Activated naive CD4-positive, alpha-beta T cell (primary cell): ENCODE measurements at places on chromosomes 11 and 22.

GRCh38 chr22:46941968-46942798, 179.7 kb downstream of the TBC1D22A start:
- no peak for DNase-seq

- DNase-seq: no peak
Measured at GRCh38 chr11:68569357-68569756, 108.8 kb downstream of the PPP6R3 start.

DNA sequence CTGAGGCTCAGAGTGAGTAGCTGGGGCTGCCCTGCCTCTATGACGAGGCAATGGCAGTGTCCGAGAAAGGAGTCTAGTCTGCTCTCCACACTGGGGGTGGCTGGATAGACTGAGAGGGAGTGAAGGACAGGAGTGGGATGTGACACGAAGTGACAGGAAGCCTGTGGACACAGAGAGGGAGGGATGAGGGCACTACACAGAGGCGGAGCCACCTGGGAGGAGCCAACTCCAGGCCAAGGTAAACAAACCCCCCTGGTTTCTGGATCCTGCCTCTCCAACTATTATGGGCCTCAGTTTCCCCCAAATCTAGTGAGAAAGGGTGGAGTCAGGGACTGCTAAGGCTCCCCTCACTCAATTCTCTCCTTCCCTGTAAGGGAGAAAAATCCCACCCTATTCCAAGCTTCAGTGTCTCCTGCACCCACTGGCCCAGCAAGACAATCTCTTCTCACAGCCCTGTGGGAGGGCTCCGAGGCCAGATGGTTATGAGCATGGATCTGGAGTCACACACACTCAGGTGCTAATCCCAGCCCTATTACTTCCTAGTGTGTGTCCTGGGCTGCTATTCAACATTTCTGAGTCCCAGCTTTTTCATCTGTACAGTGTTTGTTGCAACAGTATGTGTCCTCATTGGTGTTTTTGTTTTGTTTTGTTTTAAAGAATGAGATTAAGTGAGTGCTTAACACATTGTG, 24.9 kb downstream of the ASPHD2 start:
- DNase-seq: no peak

- no peak for DNase-seq
Measured at GRCh38 chr11:29183301-29183700, 833.5 kb downstream of the KCNA4 start.

DNA sequence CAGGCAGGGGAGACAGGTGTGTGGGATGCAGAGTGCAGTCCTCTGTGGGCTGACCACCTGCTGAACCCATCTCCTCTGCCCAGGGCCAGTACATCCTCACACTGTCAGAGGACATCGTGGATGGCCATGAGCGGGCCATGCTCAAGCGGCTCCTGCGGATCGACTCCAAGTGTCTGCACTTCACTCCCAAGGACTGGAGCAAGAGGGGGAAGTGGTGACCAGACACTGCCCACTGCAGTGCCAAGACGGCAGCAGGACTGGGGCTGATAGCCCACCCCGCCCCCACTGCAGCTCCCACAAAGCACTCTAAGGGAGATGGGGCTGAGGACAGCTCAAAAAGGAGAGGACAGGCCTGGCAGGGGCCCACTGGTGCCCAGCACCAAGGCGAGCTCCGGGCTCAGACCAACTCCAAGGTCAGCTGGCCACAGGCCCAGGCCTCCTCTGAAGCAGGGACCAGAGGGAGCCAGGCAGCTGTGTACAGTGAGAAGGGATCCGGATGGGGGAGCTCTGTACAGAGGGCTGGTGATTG, 1.6 kb downstream of the RNASEH2C start:
- no peak for DNase-seq

- DNase-seq: no peak
Measured at GRCh38 chr11:17697175-17697949, 22.0 kb upstream of the MYOD1 start.

DNA sequence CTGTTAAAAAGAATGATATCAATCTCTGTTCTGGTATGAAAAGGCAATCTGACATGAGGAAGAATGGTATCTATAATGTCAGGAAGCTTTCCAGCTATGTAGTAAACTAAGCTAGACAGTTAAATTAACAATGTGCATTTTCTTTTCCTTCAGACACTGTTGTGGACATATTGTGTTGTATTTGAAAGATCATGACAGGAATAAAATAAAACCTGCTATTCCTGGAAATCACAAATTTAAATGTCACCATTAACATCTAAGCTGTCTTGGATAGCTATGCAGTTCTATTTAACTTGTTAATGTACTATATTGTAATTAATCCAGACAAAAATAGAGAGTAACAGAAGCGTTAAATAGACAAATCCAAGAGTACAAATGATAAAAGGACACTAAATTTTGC, 297.4 kb upstream of the LUZP2 start:
- no peak for DNase-seq

GRCh38 chr11:122799406-122800105, 38.7 kb upstream of the CRTAM start:
- no peak for DNase-seq

DNA sequence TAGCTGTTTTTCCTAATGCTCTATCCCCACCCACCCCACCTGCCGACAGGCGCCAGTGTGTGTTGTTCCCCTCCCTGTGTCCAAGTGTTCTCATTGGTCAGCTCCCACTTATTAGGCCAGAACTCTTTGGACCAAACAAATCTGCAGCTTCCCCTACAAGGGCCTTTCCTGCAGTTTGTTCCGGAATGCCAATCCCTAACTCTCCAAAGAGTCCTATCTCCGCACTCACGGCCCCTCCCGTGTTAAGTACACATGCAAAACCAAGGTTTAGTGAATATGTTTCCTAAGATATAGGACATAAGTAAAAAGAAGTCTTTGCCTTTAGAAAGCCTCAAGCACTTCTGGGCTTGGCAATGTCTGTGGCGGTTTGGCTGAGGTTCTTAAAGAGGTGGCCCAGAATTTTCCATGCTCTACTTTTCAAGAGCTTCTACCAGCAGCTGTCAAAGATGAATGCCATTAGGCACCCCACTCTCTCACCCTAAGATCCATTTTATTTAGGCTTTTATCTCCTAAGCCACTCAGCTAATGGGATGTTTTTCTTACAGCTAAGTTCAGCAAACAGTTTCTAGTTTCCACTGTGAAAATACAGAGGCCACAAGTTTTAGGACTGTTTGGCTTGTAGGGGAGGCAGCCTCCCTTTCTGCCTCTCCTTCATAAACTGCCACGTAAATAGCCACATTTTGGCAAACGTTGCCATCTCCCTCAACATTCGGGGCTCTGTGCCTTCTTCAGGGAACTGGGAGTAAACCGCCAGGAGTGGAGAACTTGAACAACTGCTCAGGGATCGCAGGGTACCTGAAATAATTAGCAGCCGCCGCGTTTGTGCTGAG, 1.6 kb downstream of the CD59 start:
- no peak for DNase-seq

DNA sequence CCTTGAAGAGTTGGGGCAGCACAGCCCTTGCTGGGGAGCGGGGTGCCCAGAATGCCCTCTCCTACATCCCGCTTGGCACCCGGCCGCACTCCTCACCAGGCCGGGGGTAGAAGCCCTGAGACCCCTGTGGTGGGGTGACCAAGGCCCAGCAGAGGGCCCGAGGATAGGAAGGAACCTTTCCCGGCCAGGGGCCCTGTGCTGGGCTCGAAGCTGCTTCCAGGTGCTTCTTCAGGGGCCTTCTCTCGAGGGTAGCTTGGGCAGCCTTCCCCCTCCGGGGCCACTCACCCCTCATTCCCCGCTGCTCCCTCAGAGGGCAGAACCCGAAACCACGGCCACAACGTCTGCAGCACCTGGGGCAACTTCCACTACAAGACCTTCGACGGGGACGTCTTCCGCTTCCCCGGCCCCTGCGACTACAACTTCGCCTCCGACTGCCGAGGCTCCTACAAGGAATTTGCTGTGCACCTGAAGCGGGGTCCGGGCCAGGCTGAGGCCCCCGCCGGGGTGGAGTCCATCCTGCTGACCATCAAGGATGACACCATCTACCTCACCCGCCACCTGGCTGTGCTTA, 752 bp downstream of the MUC2 start:
- no peak for DNase-seq

DNA sequence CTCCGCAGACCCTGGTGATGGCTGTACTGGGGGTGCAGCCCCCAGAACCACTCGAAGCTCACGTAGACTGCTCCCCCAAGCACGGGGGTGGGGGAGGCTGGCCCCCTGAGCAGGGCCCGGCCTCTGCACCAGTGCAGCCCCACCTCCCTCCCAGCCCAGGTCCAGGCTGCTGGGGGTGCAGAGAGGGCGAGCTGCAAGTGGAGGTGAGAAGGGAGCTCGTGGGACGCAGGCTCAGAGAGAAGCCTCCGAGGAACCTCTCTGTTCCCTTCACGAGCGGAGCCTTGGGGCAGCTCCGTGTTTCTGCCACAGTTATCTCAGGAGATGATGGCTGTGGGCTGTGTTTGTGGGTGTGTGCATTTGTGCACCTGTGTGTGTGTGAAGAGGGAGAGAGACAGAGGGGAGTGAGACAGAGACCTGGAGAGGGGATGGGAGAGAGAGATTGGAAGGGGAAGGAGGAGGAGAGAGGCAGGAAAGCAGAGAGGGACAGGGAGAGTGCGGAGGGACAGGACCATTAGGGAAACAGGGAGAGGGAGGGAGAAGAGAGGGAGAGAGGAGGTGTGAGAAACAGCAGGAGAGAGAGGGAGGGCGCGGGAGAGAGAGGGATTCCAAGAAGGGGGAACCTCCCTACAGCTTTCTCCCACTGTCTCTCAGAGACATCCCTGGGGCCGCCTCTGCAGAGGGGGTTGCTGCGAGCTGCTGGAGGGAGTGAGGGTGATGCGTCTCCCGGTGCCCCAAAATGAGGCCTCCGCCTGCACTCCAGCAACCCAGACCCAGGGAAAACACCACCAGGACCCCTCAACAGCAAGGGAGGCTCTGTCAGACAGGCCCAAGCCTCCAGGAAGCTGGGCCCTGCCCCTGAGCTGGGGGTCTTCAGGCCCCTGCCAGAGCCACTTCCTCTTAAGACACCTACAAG, 1488.6 kb downstream of the BRD1 start:
- no peak for DNase-seq

- no peak for DNase-seq
Measured at GRCh38 chr11:6563121-6563619, 40.2 kb downstream of the RRP8 start.

DNA sequence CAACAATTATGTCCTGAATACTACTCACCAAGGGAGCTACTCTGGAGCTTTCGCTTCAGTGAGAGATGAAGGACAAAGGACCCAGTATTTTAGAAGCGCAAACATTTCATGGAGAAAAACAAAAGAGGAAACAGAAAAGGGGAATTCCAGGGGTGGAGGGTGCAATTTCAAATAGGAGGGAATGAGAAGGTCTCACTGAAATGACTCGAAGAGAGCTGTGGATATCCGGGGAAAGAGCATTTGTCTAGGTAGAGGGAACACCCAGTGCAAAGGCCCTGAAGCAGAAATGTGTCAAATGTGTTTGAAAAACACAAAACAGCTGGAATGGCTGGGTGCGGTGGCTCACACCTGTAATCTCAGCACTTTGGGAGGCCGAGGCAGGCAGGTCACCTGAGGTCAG, 2.4 kb downstream of the RPS19BP1 start:
- DNase-seq: no peak

DNA sequence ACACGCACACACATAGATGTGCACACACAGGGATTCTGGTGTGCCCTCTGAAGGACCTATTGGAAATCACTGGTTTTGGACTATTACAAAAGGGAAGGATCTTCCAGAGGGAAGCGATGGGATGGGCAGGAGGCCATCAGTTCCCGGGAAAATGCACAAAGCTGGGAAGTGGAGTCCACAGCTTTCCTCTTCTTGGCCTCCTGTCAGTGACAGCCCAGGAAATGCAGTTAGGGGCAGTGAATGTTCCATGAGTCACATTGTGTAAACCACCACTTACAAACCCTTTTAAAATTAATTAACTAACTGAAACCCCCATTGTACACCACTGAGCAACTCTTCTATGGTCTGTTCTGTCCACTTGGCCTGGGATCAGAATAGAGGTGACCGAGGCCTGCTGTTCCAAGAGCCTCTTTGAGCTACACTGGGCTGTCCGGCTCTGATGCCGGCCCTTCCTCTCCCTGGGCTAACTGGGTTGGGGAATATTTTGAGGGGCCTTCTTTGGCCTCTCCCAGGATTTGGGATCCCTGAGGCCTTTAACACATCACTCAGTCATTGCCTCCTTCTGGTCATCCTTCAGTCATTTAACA, 137.7 kb downstream of the FEZ1 start:
- no peak for DNase-seq

DNA sequence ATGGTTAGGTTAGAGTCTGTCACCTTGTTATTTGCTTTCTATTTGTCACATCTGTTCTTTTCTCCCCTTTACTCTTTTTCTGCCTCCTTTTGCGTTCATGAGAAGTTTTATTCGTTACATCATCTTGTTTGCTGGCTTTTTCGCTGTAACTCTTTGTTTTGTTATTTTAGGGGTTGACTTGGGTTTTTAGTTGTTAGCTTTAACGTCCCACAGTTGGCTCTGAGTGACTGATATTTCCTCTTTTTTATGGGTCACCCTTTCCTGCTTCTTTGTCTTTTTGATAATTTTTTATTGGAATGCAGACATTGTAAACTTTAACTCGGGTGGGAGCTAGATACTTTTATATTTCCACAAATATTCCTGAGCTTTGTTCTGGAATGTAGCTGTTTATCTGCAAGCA, 13.3 kb upstream of the TNNT3 start:
- no peak for DNase-seq

DNA sequence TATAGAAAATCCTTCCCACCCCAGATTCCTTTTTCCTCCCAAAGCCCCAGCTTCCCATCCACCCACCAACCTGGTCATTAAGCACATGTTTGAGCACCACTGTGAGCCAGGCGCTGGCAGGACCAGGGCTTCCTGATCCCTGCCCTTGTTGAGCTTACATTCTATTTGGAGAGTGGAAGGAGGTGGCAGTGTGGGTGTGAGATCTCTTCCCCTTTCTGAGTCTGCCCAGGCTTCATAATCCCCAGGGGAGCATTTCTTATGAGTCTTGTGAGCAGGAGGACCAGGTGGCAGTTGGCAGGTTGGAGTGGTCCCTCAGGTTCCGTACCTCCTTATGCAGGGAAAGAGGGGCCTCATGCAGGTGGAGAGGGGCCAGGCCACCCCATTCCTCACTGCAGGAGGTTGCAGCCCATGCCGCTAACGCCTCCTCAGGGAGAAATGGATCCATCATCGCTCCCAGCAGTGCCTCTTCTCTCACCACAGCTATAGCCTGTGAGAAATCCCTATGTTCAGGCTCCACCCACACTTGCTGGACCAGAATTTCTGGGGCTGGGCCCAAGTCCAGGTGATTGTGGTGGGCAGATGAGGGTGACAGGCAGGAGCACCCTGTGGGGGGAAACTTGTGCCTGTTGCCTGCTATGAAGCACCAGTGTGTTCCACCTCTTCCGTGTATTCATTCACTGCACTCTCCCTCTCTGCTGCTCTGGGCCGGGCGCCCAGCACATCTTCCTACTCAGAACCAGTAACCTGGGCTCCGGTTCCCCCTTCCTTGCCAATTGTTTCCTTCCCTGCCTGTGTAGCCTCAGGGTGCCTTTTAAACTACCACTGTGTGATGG, 23.5 kb downstream of the UBE2L3 start:
- DNase-seq: no peak

DNA sequence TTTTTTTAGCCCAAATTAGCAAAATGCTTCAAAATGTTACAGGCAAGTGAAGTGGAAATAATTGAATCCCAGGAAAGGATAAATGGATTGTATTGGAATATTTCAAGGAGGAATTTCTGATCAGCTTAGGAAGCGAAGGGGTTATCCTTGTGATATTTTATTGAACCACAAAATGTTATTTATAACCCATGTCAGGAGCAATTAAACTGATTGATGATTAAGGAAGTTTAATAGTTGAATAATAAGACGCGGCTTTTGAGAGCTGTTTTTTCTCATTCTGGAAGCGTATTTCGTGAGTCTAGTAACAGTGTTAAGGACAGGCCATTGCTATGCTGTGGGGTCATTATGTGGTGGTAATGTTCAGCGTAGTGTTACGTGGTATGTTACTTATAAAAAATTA, 192.3 kb downstream of the TBC1D22A start:
- DNase-seq: no peak
